Daoy (cell line): ENCODE measurements at places on chromosomes 1 and 21.

DNA sequence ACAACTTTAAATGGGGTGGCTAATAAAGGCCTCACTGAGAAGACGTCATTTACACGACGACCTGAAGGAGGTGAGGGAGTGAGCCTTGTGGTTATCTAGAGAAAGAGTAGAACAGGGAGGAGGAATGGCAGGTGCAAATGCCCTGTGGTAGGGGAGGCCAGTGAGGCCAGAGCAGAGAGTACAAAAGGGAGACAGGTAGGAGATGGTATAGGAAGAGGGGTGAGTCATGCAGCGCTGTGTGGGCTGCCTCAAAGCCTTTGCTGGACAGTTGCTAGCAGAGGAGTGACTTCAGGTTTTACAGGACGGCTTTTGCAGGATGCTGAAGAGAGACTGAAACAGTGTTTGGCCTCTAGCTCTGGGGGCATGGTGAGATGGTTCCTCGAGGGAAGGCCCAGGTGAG is 116.0 kb downstream of the IER5 start:
- DNase-seq = no peak

DNA sequence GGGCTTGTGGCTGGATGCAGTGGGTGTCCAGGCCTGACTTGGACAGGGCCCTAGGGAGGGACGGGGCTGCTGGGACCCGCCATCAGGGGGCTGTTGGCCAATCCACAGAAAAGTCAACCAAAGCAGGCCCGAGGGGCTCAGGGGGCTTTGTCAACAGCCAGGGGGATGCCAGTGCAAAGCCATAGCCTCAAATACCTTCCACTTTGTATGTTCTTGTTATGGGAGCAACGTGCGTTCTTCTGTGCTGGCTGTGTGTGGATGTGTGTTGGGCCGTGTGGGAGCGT is 35.4 kb upstream of the ARF1 start:
- DNase-seq = no peak

- DNase-seq = peak; percentile 25
Observed at GRCh38 chr1:147781056-147781471, 20.7 kb upstream of the GJA5 start.

DNA sequence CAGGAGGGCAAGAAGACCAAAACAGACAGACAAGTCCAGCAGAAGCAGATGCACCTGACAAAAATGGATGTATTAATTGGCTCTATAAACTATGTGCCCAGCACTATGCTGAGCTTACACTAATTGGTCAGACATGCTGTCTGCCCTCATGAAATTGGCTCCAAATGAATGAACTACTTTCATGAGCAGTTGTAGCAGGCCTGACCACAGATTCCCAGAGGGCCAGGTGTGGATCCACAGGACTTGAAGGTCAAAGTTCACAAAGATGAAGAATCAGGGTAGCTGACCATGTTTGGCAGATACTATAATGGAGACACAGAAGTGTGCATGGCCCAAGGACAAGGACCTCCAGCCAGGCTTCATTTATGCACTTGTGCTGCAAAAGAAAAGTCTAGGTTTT is 14.5 kb downstream of the SLAMF7 start:
- no peak for DNase-seq

- DNase-seq = no peak
Observed at GRCh38 chr21:14591882-14592281, 45.8 kb upstream of the SAMSN1 start.

GRCh38 chr1:109514846-109515245 is 5.3 kb upstream of the AMIGO1 start:
- DNase-seq = no peak
